ENCODE measurements at places on chromosomes 3 and 15. TPM values are rescaled to one million over a fixed set of nuclear protein-coding genes. Genes with fewer than 3 reads are reported as not detected.

ZNF774 gene
- total RNA-seq, result 5.6 TPM

CCRL2 gene
- 1.3 TPM for total RNA-seq

PLIN1 gene
- total RNA-seq, result 3.9 TPM

EFHB gene
- 0.59 TPM for total RNA-seq

All from cardiac septum (tissue), 1 donor.